Motor neuron (in vitro differentiated cells): ENCODE measurements at places on chromosomes 11 and 22.

GRCh38 chr11:2132246-2132645 lies 6.9 kb downstream of the IGF2 start:
- ATAC-seq, result no peak

- no peak for ATAC-seq
Measured at GRCh38 chr11:92753161-92753560, 216.3 kb upstream of the MTNR1B start.

- no peak for ATAC-seq
Measured at GRCh38 chr22:42918500-42918899, 61.4 kb upstream of the ARFGAP3 start.

DNA sequence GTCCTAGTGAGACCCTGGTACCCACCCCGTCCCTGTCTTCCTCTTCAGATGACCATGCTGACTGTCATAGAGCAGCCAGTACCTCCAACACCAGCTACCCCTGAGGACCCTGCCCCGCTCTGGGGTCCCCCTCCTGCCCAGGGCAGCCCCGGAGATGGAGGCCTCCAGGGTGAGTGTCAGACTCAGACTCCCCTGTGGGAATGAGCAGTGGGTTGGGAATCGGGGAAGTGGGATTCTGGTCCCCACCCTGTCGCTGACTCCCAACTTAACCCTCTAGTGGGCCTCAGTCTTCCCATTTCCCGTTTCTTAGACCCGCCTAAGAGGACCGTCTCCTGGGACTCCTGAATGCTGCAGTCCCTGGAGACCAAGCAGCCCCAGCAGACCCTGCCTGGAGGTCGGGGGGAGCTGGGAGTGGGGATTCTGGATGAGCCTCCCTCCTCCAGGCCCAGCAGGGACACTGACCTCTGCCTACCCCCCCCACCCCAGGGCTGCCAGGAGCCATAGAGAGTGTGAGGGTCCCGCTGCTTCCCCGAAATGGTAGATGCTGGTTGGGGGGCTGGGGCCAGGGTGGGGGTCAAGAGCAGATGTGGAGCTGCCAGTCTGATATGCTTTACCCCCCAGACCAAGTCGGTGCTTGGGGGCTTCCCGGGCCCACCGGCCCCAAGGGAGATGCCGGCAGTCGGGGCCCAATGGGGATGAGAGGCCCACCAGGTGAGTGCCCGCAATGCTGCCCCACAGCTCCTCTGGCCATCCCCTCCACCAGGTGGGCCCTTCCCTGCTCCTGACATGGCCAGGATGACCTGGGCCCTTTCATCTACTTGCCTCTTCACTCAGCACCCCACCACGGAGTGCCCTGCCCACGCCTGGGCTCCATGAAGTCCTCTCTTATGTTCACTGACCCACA lies 25.5 kb downstream of the EMID1 start:
- no peak for ATAC-seq
